Endothelial cell of umbilical vein (primary cell): ENCODE measurements at places on chromosomes 3 and 15.

DNA sequence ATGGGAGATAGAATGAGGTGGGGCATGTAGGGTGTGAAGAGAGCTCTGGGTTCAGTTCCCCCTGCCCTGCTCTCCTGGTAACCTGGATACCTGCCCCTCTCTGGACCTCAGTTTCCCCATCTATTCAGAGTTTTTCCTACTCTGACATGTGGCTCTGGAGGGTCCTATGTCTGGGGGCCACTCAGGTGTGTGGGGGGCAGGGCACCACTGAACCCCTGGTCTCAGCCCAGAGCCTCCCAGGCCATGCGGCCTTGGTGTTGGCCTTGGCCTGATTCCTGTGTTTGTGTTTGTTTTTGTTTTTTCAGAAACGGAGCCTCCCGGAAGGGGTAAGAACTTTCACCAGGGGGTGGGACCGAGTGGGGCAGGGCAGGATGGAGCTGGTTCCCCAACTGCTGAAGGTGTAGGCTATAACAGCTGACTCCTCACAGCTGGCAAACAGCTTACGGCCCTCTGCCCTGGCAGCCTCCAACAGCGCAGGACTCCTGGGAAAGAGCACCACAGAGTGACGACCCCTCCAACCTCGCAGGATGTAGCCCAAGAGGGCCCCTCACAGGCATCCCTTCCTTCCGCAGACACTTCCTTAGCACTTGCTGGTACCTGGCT is 803 bp downstream of the ITIH3 start:
- DNase-seq, result no peak

DNA sequence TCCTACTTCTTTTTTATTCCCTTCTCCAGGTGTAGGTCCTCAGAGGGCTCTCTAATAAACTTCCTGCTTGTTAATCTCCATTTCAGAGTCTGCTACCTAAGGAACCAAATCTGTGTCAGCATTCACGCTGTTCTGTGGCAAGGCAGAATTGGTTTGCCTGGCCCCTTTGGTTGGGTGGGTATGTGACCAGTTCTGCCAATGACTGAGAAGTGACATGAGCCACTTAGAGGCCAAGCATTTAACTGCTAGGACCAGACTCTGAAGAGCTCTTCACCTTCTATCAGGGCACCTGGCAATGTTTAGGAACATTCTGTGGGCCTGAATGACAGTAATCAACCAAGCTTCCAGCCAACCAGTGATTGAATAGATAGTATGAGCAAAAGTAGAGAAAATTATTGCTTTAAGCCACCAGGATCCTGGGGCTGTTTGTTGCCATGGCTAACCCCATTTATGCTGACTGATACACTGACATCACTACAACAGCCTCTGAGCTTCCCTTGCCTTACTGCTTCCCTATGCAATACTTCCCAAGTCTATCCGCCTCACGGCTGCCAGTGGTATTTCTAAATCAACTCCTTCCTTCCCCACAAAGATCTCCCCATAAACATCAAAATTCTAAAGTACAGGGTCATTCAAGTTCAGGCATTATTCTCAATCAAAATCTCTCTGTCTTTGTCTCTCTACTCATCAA is 7.6 kb downstream of the FRMD4B start:
- no peak for DNase-seq

DNA sequence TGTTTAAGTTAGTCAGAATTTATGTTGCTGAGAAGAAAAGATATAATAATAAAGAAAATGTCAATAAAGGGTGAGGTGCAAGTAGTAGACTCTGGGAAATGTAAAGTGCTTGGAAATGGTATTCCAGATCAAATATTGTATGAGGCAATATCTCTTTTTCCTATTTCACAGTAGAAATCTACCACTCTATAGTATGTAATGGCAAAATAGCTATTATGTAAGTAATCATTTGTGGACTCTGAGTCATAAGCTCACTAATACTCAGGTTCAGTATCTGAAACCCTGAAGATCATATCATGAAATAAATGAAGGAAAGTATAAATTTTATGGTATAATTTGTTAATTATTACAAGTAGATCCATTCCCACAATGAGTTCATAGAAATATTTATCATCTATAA is 322.1 kb downstream of the PYDC2 start:
- no peak for DNase-seq

DNA sequence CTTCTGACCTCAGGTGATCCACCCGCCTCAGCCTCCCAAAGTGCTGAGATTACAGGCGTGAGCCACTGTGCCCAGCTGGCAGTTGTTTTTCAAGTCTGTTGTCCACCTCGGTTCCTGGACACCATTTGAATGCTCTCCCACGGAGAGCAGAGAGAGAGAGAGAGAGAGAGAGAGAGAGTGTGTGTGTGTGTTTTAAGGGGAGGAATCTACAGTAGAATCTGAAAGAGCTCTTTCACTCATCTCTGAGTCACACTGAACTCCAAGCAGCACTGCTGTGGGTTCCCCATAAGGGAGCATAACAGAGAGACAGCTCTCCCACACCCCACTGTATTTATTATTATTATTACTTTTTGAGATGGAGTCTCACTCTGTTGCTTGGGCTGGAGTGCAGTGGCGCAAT is 156.6 kb downstream of the RPLP1 start:
- no peak for DNase-seq

DNA sequence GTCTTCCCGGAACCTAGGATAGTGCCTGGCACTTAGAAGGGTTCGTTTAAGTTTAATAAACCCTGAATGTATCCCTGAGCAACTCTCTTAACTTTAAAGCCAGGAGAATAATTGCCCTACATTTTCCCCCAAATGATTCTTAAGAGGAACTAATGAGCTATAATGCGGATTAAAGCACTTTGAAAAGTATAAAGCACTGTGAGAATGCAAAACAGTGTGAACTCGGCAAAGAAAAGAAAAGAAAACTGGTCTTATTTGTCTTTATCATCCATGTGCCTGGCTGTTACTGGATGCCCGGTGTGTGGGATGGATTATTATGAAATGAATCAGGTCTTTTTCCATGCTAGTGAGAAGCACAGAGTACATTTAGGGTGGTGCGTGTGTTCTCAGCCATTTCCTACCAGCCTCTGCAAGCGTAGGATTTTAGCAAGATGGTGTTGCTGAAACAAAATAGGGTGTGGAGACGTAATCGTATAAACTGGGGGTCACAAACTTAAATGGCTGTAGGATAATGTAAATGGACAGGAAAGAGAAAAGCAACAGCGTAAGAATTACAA is 983 bp downstream of the KBTBD12 start:
- DNase-seq, result no peak

DNA sequence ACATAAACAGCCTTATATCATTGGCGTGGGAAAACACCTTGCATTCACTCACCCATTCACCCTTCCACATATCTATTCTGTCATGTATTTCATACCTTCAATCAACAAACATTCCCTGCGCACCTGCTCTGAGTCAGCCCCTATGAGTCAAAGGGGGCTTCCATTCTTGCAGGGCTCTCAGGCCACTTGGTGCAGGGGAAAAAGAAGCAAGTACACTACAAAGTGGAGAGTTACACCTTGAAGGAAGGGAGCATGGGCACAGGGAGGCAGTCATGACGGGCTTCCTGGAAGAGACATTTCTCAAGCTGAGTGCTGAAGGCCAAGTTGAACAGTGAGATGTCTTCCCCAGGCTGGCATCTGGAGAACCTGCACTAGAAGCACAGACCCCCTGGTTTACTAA is 4.6 kb upstream of the AMOTL2 start:
- no peak for DNase-seq

GRCh38 chr3:67558426-67558825 is 96.0 kb downstream of the SUCLG2 start:
- DNase-seq, result peak; percentile 5

DNA sequence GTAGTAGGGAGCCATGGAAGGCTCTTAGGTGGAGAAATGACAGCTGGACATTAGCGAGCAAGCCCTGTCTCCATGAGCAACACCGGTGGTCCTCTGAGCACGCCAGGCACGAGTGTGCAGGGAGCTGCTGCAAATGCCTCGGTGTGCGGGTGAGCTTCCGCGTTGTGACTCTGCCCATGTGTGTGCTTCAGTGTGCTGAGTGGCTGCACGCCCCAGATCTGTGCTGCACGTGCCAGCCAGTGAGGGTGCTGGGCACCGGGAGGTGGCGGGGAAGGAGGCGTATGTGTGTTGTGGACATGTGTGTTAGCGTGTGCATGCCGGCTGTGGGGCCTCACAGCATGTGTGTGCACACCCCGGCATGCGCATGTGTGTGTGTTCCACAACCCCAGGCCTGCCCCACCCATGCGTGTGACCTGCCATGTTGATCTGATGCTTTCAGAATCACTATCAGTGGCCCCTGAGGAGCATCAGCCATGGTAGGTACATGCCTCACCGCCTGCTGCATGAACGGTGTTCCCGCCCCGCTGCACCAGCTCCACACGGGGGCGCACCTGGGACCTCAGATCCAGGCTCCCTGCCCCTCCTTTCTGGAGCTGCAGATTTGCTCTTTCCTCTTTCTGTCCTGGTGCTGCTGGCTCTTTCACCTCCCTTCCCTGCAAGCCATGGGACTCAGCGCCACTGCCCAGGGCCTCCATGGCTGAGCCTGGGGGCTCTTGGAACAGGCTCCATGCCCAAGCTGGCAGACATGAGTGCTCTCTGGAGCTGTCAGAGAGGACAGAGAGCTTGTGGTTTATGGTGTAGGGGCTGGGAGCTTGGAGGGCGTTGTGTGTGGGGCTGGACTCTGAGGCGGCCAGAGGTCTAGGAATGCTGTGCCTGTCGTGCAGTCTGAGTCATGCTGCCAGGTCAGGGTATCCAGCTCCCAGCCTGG is 169.4 kb downstream of the TBC1D2B start:
- DNase-seq, result no peak

DNA sequence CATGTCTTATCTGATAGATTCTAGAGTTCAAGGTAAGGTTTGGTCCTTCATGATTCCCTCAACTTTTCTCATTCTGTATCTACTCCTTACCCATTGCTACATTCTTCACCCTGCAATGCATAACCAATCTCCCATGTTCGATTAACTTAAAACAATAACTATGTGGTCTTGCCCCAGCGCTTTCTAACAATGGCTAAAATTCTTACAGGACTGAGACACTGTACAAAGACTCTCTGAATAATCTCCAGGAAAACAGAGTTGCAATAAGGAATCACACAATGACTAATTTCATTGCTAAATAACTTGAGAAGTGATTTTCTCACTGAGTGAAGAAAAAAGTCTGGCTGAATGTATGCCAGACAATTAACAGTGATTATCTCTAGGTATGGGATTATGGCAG is 69.6 kb upstream of the FAM174B start:
- no peak for DNase-seq

- peak; percentile 4 for DNase-seq
Observed at GRCh38 chr3:193391902-193392301, 13.3 kb upstream of the ATP13A5 start.

DNA sequence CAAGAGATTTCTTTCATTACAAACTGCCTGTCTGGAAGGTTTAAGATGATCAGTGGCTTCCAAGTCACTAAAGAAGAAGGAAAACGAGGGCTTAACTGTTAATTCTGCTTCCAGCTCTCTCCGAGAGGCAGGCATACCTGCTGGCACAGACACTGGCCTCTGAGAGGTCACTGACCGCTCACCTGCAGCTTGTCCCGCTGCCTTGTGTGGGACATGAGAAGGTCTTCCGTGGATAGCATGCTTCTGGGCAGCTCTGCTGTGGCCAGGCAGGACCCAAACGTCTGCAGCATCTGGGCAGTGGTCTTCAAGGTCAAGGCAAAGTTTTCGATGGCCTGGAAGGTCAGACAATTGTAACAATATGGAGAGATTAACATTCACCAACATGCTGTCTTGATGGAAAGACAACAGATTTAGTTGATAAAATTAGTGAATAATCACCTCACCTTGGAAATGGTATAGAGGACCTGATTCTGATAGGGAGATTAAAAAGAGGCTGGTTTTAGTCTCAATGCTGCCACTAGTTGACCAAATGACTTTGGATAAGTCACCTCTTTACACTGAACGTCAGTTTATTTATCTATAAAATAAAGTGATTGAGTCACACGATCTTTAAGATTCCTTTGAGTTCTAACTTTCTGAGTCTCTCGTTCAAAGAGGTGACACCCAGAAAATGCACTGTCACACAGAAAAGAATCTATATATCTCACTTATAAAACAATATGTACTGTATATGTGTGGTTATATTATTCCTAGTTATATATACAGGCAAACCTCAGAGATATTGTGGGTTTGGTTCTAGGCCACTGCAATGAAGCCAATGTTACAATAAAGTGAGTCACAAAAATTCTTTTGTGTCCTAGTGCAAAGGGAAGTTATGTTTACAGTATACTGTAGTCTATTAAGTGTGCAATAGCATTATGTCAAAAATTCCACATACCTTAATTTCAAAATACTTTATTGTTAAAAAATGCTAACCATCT is 65.1 kb downstream of the B3GNT5 start:
- DNase-seq, result no peak

- DNase-seq, result no peak
Observed at GRCh38 chr3:186511245-186511644, 32.9 kb downstream of the CRYGS start.

DNA sequence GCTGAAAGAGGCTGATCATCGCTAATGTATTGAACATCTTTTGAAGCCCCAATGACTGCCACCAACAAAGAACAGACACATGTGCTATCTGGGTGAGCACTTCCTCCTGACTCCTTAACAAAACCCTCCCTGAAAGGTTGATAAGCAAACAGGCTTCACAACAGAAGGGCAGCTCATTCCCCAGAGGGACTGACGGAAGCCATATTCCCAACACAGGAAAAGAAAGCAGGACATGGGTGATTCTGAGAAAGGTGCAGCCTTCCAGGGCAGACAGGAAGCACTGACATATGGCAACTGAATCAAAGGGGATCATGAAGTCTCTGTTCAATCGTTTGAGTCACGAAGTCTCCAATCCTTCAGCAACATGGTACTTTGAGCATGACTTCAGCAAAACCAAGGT is 929.0 kb downstream of the MCTP2 start:
- no peak for DNase-seq

DNA sequence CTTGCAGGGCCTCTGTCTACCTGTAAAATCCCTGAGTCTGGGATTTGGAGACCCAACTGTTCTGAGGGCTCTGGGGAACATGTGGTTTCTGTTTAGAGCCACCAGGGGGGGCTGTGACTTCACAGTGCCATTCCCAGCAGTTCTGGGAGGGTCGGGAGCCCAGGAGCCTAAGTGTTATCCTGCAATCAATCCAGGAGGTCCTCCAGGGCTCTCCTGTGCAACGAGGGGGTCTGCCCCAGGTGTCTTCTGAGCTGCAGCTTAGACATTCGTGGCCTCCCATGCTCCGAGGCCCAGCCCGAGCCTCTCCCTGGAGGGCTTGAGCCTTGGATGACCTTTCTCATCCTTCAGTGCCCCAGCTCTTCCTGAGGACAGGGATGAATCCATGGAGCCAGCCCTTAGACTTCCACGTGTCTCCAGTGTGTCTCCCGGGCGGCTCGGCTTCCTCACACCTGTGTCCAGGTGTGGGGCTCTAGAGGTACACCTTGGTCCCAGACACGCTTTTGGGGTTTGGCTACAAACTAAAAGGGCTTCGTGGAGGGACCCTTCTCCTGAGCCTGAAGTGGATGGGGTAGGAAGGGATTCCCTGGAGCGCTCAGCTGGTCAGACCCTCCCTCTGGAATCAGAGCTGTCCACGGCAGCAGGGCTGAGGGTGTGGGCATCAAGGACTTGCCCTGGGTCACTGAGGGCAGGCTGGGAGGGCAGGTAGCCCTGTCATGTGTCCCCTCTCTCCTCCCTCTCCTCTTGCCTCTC is 20.3 kb upstream of the ABTB1 start:
- peak; percentile 57 for DNase-seq
